ENCODE measurements at places on chromosomes 12 and 14. TPM values are rescaled to one million over a fixed set of nuclear protein-coding genes. Genes with fewer than 3 reads are reported as not detected.

DNA sequence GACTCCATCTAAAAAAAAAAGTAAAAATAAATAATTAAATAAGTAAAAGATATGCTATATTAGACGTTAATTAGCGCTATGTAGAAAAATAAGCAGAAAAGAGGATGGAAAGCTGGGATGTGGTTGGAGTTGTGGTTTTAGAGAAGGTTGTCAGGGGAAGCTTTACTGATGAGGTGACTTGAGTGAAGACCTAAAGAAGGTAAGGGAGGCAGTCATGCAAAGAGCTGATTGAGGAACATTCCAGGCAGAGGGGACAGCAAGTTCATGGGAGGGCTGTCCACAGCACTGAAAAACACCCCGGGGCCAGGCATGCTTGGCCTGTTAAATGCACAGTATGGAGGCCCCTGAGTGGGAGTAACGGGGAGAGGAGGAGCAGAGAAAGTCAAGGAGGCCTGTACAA is 15.7 kb downstream of the SMAGP start:
- no peaks in the 10 kb centered on the region for H3K27me3 ChIP-seq
- H3K4me1 ChIP-seq = no peaks in the 10 kb centered on the region
- H3K36me3 ChIP-seq = no peaks in the 10 kb centered on the region
- H3K4me3 ChIP-seq = no peak overlapping the region

STAB2 gene
- total RNA-seq = not detected

GRCh38 chr12:94770791-94771190 is 120.4 kb upstream of the TMCC3 start:
- H3K27ac ChIP-seq = no peak overlapping the region
- H3K27me3 ChIP-seq = no peaks in the 10 kb centered on the region
- H3K4me1 ChIP-seq = no peaks in the 10 kb centered on the region
- DNase-seq = no peak
- H3K36me3 ChIP-seq = no peaks in the 10 kb centered on the region

KLRG1 gene
- total RNA-seq = 1.9 TPM

CD63 gene
- 459 TPM for total RNA-seq

- peaks cover 15% of the 10 kb centered on the region for H3K4me1 ChIP-seq
- H3K4me3 ChIP-seq = no peak overlapping the region
- no peaks in the 10 kb centered on the region for H3K27me3 ChIP-seq
- no peak for DNase-seq
Measured at GRCh38 chr12:58907391-58907790, 12.9 kb downstream of the LRIG3 start.

DNA sequence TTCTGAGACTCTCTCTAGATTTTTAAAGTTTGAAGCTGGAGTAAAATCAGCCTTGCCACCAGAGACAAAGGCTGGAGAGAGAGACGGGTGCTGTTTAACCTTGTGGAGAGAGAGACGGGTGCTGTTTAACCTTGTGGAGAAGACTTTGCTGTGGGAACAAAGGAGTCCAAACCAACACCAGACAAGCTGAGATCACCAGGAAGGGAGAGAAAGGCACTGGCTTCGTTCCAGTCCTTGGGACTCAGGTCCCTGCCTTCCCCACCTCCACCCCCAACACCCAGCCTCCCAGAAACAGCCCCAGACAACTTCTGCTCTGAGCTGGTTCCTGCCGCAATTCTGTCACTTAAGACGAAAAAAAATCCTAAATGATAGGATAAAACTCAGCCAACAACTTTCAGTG is 1389.3 kb downstream of the AACS start:
- H3K27ac ChIP-seq = no peak overlapping the region
- no peaks in the 10 kb centered on the region for H3K4me1 ChIP-seq
- H3K4me3 ChIP-seq = no peak overlapping the region
- DNase-seq = no peak
- no peaks in the 10 kb centered on the region for H3K27me3 ChIP-seq

- no peaks in the 10 kb centered on the region for H3K4me1 ChIP-seq
- H3K4me3 ChIP-seq = no peak overlapping the region
- H3K27ac ChIP-seq = no peak overlapping the region
- no peak for DNase-seq
- H3K36me3 ChIP-seq = no peaks in the 10 kb centered on the region
Measured at GRCh38 chr14:98229656-98230366, 1042.2 kb downstream of the BCL11B start.

SLC8A3 gene
- 11.8 TPM for total RNA-seq

- H3K4me1 ChIP-seq = peaks cover 9% of the 10 kb centered on the region
- H3K36me3 ChIP-seq = no peaks in the 10 kb centered on the region
- no peaks in the 10 kb centered on the region for H3K27me3 ChIP-seq
Measured at GRCh38 chr14:68084256-68084655, 264.7 kb downstream of the RAD51B start.

GXYLT1 gene
- total RNA-seq = 4.4 TPM
